Spinal cord (tissue), 10 donors: ENCODE measurements at places on chromosomes 1 and 21. TPM values are rescaled to one million over a fixed set of nuclear protein-coding genes. Genes with fewer than 3 reads are reported as not detected.

The TSSK3 gene
- total RNA-seq, result 2.4 TPM

The SLAMF7 gene
- 0.59 TPM for total RNA-seq

The SEC22B gene
- 25.5 TPM for total RNA-seq

The HSD3B1 gene
- total RNA-seq, result not detected

The FAM89A gene
- 12.9 TPM for total RNA-seq

The GABRD gene
- total RNA-seq, result 1.6 TPM

The ADORA1 gene
- total RNA-seq, result 3.1 TPM

DNA sequence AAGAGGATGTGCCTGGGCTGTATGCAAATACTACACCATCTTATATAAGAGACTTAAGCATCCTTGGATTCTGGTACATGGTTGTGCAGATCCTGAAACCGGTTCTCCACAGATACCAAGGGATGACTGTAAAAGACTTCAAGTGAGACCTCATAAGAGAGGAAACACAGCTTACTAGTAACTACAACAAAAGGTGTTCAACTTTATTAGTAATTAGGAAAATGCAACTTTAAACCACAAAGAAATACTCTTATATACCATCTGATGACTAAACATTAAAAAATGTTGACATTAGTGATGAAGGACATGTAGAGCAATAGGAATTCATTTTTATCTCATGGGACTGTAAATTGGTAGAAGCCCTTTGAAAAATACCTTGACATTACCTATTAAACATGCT, 102.7 kb downstream of the RASAL2 start:
- H3K36me3 ChIP-seq, result no peaks in the 10 kb centered on the region
- H3K27ac ChIP-seq, result no peak overlapping the region
- no peak for DNase-seq
- H3K4me3 ChIP-seq, result no peak overlapping the region
- no peaks in the 10 kb centered on the region for H3K27me3 ChIP-seq

DNA sequence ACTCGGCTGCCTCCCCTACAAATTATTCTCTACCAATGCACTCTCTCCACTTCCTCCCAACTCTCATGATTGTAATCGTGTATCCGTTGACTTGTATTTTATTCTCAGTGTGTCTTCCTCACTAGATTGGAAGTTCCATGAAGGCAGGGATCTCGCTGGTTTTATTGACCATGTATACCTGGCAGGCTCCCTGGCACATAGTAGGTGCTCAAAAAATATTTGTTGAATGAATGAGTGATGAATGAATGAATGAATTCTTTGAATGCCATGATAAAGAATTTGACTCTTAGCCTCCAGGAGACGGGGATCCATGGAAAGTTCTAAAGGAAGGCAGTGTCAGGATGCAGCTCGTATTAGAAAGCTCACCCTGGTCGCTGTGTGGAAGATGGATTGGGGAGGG, 28.8 kb upstream of the WASF2 start:
- H3K4me1 ChIP-seq, result peaks cover 77% of the 10 kb centered on the region
- H3K4me3 ChIP-seq, result no peak overlapping the region
- no peaks in the 10 kb centered on the region for H3K27me3 ChIP-seq
- no peak for DNase-seq

DNA sequence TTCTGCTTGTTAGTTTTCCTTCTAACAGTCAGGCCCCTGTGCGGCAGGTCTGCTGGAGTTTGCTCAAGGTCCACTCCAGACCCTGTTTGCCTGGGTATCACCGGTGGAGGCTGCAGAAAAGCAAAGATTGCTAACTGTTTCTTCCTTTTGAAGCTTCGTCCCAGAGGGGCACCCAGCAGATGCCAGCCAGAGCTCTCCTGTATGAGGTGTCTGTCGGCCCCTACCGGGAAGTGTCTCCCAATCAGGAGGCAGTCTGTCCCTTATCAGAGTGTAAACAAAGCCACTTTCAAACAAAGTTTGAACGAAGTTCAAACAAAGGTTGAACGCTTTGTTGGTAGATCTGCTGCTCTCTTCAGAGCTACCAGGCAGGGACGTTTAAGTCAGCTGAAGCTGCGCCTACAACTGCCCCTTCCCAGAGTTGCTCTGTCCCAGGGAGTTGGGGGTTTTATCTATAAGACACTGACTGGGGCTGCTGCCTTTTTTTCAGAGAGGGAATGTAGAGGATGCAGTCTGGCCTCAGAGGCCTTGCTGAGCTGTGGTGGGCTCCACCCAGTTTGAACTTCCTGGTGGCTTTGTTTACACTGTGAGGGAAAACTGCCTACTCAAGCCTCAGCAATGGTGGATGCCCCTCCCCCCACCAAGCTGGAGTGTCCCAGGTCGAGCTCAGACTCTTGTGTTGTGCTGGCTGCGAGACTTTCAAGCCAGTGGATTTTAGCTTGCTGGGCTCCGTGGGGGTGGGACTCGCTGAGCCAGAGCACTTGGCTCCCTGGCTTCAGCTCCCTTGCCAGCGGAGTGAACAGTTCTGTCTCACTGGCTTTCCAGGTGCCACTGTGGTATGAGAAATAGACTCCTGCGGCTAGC, 401.8 kb downstream of the SRGAP2C start:
- H3K4me3 ChIP-seq, result no peak overlapping the region
- H3K27me3 ChIP-seq, result no peaks in the 10 kb centered on the region
- no peak overlapping the region for H3K27ac ChIP-seq
- H3K36me3 ChIP-seq, result no peaks in the 10 kb centered on the region
- H3K4me1 ChIP-seq, result no peaks in the 10 kb centered on the region
- no peak for DNase-seq

GRCh38 chr1:88566615-88567387, 117.3 kb upstream of the PKN2 start:
- H3K36me3 ChIP-seq, result no peaks in the 10 kb centered on the region
- DNase-seq, result no peak
- H3K4me1 ChIP-seq, result no peaks in the 10 kb centered on the region
- H3K27me3 ChIP-seq, result no peaks in the 10 kb centered on the region
- no peak overlapping the region for H3K27ac ChIP-seq
- no peak overlapping the region for H3K4me3 ChIP-seq

DNA sequence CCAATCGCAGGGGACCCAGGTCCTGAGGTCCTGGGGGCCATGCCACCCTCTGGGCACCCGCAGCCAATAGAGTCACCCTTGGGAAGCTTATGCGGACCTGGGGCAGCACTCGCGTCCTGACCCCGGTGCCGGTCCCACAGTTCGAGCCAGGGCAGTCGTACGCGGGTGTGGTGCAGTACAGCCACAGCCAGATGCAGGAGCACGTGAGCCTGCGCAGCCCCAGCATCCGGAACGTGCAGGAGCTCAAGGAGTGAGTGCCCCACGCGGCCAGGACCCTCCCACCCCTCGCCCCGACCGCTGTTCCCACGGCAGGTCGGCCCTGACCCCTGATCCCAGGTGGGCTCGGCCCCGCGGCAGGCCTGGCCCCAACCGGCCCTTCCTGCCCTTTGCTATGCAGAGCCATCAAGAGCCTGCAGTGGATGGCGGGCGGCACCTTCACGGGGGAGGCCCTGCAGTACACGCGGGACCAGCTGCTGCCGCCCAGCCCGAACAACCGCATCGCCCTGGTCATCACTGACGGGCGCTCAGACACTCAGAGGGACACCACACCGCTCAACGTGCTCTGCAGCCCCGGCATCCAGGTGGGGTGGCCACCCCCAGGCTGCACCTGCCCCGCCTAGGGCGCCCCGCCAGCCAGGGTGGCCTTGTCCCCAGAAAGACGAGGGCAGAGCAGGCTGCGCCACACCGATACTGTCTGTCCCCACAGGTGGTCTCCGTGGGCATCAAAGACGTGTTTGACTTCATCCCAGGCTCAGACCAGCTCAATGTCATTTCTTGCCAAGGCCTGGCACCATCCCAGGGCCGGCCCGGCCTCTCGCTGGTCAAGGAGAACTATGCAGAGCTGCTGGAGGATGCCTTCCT, 20.5 kb downstream of the COL6A1 start:
- H3K27ac ChIP-seq, result no peak overlapping the region
- H3K4me3 ChIP-seq, result no peak overlapping the region
- H3K36me3 ChIP-seq, result peaks cover 91% of the 10 kb centered on the region
- no peaks in the 10 kb centered on the region for H3K27me3 ChIP-seq

GRCh38 chr1:168097921-168098528, 38.7 kb downstream of the GPR161 start:
- H3K27me3 ChIP-seq, result no peaks in the 10 kb centered on the region
- DNase-seq, result no peak
- peaks cover 42% of the 10 kb centered on the region for H3K36me3 ChIP-seq
- no peak overlapping the region for H3K27ac ChIP-seq
- H3K4me3 ChIP-seq, result no peak overlapping the region
- H3K4me1 ChIP-seq, result peaks cover 7% of the 10 kb centered on the region

GRCh38 chr1:26363549-26364448, 8.8 kb downstream of the ZNF683 start:
- no peak overlapping the region for H3K27ac ChIP-seq
- H3K4me3 ChIP-seq, result no peak overlapping the region
- H3K27me3 ChIP-seq, result peaks cover 40% of the 10 kb centered on the region
- no peak for DNase-seq
- peaks cover 27% of the 10 kb centered on the region for H3K4me1 ChIP-seq
- no peaks in the 10 kb centered on the region for H3K36me3 ChIP-seq

- peak; percentile 76 for DNase-seq
- H3K27me3 ChIP-seq, result peaks cover 2% of the 10 kb centered on the region
- H3K4me3 ChIP-seq, result no peak overlapping the region
- no peaks in the 10 kb centered on the region for H3K36me3 ChIP-seq
- peaks cover 5% of the 10 kb centered on the region for H3K4me1 ChIP-seq
These were observed 535.8 kb upstream of the DAB1 start for GRCh38 chr1:57959531-57960241.

GRCh38 chr1:27011976-27012563, 580 bp downstream of the TENT5B start:
- peaks cover 10% of the 10 kb centered on the region for H3K4me1 ChIP-seq
- no peaks in the 10 kb centered on the region for H3K36me3 ChIP-seq
- H3K4me3 ChIP-seq, result no peak overlapping the region
- peaks cover 16% of the 10 kb centered on the region for H3K27me3 ChIP-seq

DNA sequence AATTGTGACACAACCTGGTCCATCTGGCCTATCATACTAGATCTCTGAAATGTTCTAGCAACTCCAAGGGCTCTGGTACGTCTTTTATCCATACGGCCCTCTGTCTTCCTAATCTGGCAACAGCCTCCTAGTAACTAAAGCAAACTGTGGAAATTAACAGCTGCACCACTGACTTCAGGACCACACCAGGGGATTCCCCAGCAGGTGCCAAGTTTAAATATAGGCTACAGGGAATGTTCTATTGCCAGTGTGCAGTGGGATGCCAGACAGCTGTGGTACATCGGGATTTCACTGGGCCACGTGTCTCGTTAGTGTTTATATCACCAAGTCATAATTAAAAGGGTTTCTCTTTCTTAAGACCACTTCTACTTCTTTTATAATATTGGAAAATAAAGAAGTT, 94.3 kb downstream of the RGS2 start:
- H3K4me1 ChIP-seq, result no peaks in the 10 kb centered on the region
- no peaks in the 10 kb centered on the region for H3K36me3 ChIP-seq
- H3K27me3 ChIP-seq, result no peaks in the 10 kb centered on the region
- no peak overlapping the region for H3K27ac ChIP-seq

GRCh38 chr21:34202553-34203372, 129.4 kb downstream of the MRPS6 start:
- peak; percentile 77 for DNase-seq
- no peaks in the 10 kb centered on the region for H3K27me3 ChIP-seq
- H3K36me3 ChIP-seq, result no peaks in the 10 kb centered on the region
- peaks cover 41% of the 10 kb centered on the region for H3K4me1 ChIP-seq

DNA sequence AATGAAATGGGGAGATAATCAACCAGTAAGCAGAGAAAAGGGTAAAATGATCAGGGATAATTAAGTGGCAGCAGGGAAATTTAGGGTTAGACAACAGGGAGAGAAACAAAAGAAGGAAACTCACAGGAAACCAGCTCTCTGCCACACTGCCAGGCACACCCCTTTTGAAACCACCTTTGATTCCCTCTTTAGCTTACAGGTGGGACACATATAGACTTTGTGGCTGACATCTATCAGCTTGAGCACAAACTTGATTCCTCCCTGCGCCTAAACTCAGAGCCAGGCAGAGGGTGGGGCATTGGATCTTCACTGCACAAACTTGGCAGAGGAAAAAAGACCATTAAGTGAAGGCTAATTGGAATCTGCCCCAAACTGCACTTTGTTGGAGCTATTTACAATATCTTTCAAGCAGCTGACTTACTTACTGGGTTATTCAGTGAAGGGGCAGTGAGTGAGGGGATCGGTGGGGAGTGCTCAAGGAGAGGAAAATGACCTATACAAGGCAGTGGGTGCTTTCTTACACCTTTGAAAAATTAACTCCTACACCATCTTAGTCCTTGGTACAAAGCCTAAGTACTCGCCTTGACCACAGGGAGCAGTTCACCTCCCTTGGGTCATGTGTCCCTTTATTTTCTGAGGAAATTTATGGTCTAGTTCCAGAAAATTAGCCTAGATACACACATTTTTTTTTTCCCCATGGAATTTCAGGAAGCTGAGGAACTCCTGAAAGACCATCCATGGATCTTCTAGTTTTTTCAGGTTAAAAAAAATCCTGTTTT, 60.2 kb downstream of the PBX1 start:
- H3K27ac ChIP-seq, result peak overlapping the region; percentile 40
- no peaks in the 10 kb centered on the region for H3K27me3 ChIP-seq
- no peaks in the 10 kb centered on the region for H3K36me3 ChIP-seq
- no peak overlapping the region for H3K4me3 ChIP-seq
- DNase-seq, result no peak
- H3K4me1 ChIP-seq, result peaks cover 23% of the 10 kb centered on the region
